ENCODE measurements at places on chromosomes 1 and 21.

- no peak for DNase-seq
Observed at GRCh38 chr1:85240174-85240601, 19.3 kb downstream of the C1orf52 start.

DNA sequence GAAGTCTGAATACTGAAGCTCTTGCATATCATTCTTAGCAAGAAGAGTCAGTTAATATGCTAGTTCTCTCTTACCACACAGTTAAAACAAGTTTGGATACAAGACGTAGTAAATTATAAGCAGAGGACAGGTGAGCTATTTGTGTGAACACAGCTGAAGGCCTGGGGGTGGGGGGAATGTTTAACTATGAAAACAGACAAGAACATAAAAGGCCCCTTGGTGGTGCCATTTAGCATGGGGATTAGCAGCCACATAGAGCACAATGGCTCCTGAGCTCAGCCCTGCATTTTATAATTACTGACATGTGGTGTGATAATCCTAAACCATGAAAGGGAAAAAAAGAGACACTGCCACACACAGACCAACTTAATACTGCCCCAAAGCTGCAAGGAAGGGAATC lies 94.8 kb downstream of the TGFBR3 start:
- no peak for DNase-seq

DNA sequence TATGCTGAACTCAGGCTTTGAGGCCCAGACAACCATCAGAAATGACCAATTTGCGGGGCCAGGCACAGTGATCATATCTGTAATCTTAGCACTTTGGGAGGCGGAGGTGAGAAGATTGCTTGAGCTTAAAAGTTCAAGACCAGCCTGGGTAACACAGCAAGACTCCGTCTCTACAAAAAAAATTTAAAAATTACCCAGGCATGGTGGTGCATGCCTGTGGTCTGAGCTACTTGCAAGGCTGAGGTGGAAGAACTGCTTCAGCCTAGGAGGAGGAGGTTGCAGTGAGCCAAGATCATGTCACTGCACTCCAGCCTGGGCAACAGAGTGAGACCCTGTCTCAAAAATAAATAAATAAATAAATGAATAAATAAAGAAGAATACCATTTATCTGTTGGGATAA lies 156.5 kb downstream of the EIF4G3 start:
- no peak for DNase-seq

- DNase-seq, result no peak
Observed at GRCh38 chr1:35386290-35386689, 117.8 kb downstream of the ZMYM4 start.

GRCh38 chr21:31266241-31266640 lies 77.8 kb downstream of the TIAM1 start:
- DNase-seq, result no peak

- no peak for DNase-seq
Observed at GRCh38 chr1:208218237-208219097, 25.7 kb downstream of the PLXNA2 start.

GRCh38 chr1:183909672-183910071 lies 104.8 kb downstream of the RGL1 start:
- DNase-seq, result no peak

GRCh38 chr1:156600733-156601121 lies 552 bp downstream of the GPATCH4 start:
- no peak for DNase-seq

DNA sequence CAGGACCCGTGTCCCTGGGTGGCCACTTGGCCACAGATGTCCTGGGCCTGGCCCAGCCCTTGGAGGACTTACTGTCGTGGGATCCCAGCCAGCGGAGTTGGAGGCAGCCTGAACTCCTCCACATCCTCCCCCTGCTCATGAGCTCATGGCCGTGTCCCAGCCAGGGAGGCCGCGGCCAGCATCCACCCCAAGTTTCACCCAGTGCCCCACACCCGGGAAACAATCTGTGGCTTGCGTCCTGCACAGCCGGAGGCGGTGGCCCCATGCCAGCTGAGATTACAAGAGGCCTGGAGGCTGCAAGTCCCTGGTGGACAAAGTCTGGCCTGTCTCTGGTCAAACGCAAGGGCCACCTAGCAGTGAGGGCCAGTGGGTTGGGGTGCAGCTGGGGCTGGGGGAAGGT lies 27.5 kb upstream of the TMEM52 start:
- no peak for DNase-seq

GRCh38 chr1:110520827-110521226 lies 1.9 kb upstream of the KCNA10 start:
- DNase-seq, result no peak

- DNase-seq, result no peak
Observed at GRCh38 chr21:24032709-24033232, 1574.5 kb downstream of the MRPL39 start.

DNA sequence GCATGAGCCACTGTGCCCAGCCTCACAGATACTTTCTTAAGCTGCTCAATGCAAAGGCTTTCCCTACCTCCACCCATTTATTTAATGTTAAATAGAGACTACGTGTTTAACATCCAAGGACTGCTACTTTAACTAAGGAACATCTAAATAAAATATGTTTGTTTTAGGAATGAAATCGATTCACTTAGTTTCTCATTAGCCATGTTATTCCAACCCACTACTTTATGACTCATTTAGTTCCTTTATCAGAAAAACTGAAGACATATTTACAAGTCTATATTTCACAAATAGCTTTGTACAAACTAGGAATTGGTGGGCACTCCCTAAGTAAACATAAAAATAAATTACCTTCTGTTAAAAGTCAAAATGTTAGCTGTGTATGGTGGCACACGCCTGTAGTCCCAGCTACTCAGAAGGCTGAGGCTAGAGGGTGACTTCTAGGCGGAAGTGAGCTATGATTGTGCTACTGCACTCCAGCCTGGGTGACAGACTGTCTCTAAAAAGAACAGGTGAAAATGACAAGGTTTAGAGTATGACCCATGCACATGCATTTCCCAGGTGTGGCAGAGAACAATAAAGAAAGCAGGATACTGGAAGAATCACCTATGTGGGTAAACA lies 39.9 kb upstream of the AK4 start:
- no peak for DNase-seq

GRCh38 chr1:87869567-87869966 lies 540.9 kb downstream of the LMO4 start:
- peak; percentile 7 for DNase-seq

GRCh38 chr1:52927212-52928014 lies at the start of gene SCP2:
SCP2 (plus strand) TSS chr1:52927276; CDS start chr1:52927397, 121 bp downstream.
- no peak for DNase-seq

DNA sequence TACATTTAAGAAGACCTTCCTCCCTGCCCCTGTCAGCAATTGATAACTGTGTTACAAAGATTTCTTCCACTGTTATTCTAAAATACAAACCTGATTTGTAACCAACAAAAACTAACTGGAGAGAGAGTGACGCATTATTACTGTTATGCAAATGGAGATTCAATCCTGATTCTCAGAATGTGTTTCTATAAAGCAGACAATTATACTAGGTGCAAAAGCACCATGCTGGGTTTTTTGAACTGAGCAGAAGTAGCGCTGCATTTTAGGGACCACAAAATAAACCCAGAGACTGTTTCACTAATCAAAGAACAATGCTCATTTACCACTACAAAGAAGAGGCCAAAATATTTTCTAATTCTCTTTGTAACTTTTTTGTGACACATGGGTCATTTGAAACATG lies 13.6 kb upstream of the GBP6 start:
- DNase-seq, result no peak

DNA sequence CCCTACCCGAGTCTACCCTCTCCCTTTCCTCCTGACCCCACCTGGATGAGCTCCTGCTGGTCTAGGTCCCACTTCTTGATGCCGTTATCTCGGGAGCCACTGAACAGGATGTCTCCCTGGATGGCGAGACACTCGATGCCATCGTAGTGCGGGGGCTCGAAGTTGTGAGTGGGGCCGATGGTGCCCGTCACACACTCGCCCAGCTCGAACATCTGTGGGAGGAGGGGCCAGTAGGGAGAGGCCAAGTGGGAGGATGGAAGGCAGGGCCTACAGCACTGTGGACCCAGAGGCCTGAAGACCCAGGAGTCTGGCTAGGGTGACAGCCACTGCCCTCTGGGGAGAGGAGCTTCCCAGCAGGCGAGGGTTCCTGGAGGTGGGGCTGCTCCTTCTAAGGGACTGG lies 48.1 kb downstream of the KIF21B start:
- DNase-seq, result no peak

DNA sequence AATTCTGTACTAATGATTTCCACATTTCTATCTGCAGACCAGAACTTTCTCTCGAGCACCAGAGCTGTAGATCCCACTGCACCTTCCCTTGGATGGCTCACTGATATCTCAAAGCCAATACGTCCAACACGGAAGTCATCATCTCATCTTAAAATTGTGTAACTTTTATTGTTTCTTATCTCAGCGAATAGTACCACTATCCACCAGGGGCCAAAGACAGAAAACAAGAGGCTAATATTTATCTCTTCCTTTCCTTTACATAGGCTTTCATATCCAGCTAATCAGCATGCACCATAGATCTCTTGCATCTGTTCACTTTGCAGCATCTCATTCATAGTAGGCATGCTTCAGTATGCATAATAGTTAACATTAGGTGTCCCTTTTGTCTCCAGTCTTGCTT lies 303.6 kb downstream of the PTPRC start:
- DNase-seq, result no peak

- no peak for DNase-seq
Observed at GRCh38 chr21:22536509-22536908, 1538.3 kb downstream of the NCAM2 start.

- DNase-seq, result no peak
Observed at GRCh38 chr21:33668180-33668579, 25.9 kb downstream of the ITSN1 start.

GRCh38 chr1:184597650-184598357 lies 156.9 kb downstream of the EDEM3 start:
- no peak for DNase-seq

- no peak for DNase-seq
Observed at GRCh38 chr1:167541003-167541402, 12.6 kb downstream of the CREG1 start.

- DNase-seq, result no peak
Observed at GRCh38 chr1:176885751-176886150, 278.8 kb downstream of the ASTN1 start.

- no peak for DNase-seq
Observed at GRCh38 chr1:174114788-174115448, 44.4 kb upstream of the RABGAP1L start.

DNA sequence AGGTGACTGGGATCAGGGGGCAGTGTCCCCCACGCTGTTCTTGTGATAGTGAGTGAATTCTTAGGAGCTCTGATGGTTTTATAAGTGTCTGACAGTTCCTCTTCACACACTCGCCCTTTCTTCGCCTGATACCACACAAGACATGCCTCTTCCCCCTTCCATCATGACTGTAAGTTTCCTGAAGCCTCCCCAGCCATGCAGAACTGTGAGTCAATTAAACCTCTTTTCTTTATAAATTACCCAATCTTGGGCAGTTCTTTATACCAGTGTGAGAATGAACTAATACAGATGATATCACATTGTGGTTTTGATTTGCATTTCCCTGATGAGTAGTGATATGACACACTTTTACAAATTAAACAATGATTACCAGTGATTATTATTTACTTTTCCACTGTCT lies 229.9 kb downstream of the AKT3 start:
- DNase-seq, result no peak

DNA sequence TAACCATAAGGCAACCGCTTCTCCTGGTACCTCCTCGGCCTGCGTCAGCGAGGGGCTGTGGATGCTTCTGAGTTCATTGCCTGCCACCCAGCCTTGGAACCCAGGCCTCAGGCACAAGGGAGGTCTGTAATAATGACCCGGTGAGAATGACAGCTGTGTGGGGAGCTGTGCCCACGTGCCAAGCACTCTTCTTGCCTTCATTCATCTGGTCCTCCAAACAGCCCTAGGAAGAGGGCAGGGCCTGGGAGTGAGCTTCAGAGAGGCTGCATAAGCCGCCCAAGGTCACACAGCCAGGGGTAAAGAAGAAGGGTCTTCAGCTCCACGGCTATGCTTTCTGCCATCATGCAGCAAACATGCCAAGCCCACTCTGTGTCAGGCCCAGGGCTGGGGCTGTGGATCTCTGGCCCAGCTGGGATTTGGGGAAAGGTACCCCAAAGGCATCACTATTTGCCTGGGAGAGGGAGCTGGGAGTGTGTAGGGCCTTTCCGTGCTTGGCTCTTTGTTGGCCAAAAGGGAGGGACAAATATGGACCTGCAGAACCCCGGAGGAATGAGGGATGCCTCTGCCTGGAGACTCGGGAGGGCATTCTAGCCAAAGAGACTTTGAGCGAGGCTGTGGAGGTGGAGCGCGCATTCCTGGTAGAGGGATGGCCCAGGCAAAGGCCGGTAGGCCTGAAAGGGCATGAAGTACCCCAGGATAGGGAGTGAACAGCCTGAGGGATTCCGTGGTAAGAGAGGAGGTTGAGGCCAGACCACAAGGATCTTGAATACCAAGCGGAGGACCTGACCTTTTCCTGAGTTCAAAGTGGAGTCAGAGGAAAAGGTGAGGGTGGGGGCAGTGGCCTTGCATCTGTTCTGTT lies 10.1 kb upstream of the EDN2 start:
- no peak for DNase-seq

All from GF-D8 (cell line).